ENCODE measurements at places on chromosomes 4 and X.

DNA sequence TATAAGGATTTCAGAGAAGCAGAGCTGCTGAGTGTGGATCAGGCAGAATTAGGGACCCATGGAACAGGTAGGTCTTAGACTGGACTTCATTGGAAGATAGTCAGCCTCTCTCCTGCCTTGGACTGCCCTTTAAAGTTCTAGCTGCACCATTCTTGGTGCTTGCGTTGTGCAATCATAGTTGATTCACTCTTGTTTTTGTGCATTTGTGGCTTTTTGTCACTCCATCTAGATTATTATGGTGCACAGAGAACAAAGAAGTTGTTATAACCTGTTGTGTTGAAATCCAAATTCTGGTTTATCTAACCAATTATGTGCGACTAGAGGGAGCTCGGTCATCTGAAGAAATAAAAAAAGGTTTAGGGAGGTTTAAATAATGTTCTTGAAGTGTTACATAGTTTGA, 59.3 kb downstream of the JADE1 start:
- DNase-seq, result no peak

DNA sequence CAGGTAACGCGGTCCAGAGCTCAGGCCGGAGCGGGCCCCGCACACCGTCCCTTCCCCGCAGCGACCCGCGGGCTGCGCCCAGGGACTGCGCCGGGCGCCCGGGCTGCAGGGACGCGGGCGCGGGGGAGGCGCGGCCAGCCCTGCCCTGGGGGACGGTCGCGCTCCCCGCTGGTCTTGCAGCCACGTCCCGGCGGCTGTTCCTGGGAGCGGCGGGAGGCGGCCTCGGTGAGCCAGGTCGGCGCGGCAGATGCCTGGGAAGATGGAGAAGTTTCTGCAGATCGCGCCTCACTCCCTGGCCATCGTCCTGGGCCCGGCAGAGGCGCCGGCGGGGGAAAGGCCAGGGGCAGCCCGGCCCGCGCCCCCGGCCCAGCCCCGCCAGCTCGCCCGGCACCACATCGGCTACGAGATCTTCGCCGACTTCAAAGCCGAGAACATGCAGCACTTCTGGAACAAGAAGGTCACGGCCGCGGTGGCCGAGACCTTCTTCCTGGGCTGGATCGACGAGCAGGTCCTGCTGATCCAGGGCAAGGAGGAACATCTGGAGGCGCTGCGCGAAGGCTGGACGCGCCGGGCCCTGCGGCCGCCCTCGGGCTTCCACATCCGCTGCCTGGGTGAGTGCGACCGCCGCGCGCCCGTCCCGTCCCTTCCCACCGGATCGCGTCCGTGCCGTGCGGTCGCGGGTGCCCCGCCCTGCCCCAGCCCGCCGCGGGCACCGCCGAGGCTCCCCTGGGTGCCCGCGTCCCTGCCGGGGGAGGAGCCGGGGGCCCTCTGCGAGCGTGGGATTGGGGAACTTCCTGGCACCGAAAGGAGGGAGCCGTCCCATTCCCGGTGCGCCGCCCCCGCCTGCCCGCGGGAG, 107.4 kb upstream of the STOX2 start:
- peak; percentile 25 for DNase-seq

GRCh38 chr4:54780149-54780495, 122.4 kb downstream of the KIT start:
- no peak for DNase-seq

DNA sequence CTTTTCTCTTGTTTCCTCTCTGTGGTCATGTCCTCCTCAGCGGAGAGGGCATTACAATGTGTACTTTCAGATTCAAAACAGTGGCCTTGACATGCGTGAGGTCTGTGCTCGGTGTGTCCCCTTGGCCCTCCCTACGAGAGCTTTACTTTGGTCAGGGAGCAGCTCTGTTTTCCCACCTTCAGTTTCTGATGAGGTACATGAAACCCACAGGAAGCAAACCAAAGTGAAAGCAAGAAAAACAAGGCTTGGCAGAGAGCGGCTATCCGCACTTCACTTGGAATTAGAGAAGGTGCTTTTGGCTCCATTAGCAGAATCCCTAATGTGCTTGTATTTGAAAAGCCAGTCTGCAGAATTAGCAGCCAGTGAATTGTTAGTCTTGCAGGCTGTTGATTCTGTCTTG, 19.5 kb upstream of the BOD1L1 start:
- no peak for DNase-seq

DNA sequence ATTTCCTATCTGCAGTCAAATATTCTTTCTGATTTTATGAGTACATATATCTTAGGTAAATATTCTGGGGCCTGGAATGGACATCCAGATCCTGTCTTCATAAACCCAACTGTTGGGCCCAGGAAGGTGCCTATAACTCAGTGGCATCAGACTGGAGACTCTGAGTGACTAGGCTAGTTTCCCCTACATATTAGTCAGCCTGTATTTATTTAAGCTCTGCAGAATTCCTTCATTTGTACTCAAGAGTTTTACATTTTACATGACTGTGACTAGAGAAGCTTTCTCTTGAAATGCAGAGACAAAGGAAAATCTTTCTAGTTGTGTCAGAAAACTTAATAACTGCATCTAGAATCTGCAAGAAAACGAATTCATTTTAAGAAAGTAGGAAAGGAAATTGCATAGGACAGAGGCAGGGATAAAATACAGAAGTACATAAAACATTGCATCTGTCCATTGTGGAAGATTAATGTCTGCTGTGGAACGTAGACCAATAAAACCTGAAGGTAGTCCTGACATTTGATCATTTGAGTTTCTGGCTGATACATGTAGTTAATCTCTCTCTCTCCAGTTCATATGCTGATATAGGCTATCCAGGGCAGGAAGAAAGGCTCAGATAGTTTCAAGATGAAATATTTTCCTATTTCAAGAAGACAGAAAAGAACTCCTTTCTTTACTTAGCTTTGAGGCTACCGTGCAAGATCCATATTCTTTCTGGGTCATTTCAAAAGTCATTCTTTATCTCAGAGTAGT, 78.2 kb downstream of the OPHN1 start:
- DNase-seq, result no peak

DNA sequence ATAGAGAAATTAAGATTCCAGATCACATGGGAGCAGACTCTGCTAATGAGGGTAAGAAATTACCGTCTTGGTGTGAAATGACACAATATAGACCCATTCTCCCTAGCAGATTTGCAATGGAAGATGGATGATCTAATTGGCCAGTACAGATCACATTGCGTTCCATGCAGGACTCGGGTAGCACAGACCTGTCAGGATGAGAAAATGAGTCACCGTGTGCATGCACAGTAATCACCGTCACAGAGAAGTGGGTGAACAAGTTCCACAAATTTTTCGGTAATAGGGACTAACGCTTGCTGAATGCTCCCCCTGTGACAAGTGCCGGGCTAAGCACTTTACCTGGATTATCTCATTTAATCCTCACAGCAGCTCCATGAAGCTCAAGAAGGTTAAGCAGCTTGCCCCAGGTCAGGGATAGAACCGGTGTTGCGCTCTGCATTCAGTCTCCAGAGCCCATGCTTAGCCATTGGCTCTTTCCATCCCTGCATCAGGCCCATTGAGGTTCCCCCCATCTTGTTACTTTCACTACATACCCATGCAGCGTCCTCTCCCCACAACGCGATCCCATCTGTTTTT, 375.6 kb downstream of the FBXW7 start:
- DNase-seq, result no peak

DNA sequence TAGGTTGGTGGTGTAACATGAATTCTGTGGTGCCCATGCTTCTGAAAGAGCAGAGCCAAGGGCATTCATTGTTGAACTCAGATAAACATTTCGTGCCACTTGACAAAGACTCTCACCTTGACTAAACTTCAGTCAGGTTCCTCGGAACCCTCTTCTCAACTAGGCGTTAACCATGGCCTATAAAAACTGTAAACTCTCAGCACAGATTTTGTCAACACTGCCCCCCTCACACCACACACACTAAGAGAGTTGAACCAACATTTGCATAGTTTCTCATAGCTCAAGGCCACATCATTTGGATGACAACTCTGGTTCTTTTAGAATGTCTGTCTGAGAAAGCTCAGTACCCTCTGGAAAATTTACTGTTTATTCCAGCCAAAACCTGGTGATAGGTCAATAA, 28.1 kb downstream of the CASP6 start:
- DNase-seq, result no peak

- DNase-seq, result no peak
These were observed 9.8 kb upstream of the PCDH18 start for GRCh38 chr4:137541876-137542646.

DNA sequence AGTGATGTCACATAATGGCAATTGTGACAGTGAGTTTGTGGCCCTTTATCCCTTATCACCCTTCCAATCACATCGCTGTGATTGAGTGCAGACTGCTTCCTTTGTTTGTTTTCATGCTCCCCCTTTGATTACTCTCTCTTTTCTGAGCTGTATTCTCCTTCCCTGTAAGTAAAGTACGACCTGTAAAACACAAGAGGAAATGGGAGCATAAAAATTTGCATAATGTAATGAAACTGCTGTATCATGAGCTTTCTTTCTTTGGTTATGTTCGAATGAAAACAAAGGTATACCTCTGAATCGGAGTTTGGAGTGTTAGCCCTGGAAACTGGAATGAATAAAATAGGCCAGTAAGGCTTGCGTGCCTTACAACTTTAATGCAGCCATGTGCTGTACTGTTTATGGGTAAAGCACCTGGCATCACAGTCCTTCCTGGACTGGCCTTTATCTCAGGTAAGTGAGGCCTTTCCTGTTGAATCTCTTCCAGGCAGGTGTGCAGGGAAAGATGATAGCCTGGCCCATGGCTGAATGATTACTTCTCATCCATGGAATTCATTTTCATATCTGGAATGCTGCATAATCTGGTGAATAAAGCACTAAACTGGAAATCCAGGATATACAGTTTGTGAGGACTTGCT, 26.6 kb upstream of the HS3ST1 start:
- DNase-seq, result no peak

- DNase-seq, result no peak
These were observed 52.6 kb downstream of the SGMS2 start for GRCh38 chr4:107877361-107877760.

DNA sequence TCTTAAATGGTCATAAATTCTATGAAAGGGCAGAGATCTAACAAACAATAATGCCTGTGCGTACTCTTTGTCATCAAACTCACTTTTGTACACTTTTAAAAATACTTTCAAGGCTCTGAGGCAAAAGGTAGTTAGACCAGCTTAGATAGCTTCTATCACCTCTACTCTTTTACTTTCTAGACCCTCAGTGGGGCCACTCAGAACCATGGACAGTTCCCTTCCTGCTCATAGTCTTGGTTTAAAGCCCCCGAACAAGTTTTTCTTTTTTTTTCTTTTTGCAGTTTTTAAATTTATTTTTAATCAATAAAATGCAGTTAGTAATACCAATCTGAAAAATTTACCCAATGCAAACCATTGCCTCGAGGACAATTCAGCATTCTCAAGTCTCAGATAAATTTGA, 460.5 kb upstream of the CNKSR2 start:
- peak; percentile 2 for DNase-seq

- DNase-seq, result no peak
These were observed 102.0 kb downstream of the TSPAN5 start for GRCh38 chr4:98556451-98556850.

GRCh38 chrX:10167573-10167972, 10.8 kb downstream of the CLCN4 start:
- no peak for DNase-seq

GRCh38 chrX:35868501-35868900, 51.0 kb upstream of the CFAP47 start:
- DNase-seq, result no peak

GRCh38 chr4:154961263-154961662, 180.2 kb downstream of the RBM46 start:
- no peak for DNase-seq

GRCh38 chrX:46465203-46465602, 80.0 kb downstream of the ZNF674 start:
- DNase-seq, result no peak

- no peak for DNase-seq
These were observed 50.1 kb upstream of the IL13RA1 start for GRCh38 chrX:118677318-118677717.

DNA sequence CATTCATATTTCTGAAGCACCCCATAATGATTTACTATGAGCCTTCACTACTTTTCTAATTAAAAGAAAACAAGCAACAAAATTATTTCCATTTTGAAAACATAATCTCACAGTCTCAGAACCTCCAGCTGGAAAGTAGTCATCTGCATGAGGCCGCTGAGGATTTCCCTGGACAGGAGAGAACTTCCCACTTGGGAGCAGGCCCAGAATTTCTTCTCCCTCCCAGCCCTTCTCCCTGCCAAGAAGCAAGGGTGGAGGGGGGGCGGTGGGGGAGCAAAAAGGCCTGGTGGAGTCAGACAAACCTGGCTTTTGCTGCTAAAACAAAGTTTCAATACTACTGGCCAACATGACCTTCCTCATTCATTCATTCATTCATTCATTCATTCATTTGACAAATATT, 167.3 kb downstream of the PJA1 start:
- DNase-seq, result no peak

DNA sequence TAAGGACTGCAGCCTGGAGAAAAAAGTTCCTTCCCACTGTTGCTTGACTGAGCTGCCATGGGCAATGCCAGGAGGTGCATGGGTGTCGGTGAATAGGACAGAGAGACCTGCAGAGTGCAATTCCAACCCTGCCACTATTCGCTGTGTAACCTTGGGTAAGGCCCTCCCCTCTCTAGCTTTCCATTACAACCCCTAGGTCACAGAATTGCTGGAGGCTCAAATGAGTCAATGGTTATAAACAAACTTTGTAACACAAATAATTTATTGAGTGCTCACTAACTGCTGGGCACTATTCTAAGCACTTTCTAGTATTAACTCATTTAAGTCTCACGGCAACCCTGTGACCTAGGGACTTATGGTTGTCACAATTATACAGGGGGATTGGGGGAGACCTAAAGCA, 37.8 kb downstream of the PJA1 start:
- no peak for DNase-seq

DNA sequence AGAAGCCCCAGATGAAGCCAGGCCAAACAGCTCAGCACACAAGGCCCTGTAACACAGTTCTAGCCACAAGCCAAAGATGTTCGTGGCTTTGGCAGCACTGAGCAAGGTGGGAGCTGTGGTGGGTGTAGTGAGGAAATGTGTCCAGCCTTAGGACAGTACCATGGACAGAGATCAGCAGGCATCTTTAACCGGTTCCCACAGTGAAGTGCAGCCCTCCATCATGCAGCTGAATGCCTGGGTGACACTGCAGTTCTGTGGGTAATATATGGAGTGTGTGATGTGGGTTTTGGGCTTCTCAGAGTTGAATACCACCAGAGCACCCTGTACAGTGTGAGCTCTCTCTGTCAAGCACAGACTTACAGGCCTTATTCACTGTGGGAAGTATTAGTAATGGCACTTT, 6.0 kb upstream of the NEXMIF start:
- no peak for DNase-seq

GRCh38 chr4:182174979-182175378, 68.2 kb upstream of the TENM3 start:
- DNase-seq, result no peak
